AG08395 (cell line): ENCODE measurements at places on chromosomes 7 and 10.
A peak's percentile ranks its signal among the peaks of the same experiment; 100 is the strongest.

- no peak for DNase-seq
These were observed 49.1 kb upstream of the OSBPL3 start for GRCh38 chr7:25029075-25029474.

DNA sequence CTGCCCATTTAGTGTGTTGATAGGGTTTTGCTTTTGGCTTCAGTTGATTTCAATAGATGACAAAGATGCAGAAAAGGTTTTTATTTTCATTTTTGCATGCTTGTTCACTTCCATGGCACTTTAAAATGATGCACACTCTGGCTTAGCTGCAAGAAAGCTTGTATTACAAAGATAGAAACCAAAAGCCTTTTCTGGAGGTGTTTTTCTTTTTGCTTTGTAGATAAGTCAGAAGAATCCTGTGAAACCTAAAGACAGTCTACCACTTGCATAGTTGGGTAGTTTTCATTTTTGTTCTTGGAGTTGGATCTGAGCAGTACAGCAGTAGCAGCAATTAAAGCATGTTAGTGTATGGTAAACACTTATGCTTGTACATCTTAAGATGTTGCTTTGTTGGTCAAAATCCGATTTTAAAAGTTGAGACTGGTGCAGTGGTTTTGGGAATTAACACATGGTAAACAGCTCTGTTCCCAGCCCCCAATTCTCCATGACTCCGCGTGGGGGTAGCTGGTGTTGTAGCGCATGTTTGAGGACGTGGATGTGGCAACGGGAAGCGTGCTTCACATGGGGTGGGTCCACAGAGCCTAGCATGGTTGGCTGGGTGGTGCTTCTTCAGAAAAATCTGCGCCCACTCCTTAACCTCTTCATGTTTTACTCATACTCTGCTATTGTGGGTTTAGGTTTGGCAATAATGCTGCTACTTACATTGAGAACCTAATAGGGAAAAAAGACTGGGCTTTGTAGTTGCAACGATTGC, 19.8 kb downstream of the CCNY start:
- DNase-seq: peak; percentile 58

- no peak for DNase-seq
These were observed 497.2 kb downstream of the PLXNA4 start for GRCh38 chr7:132078891-132079735.

GRCh38 chr10:11204351-11204942, 186.8 kb downstream of the CELF2 start:
- DNase-seq: no peak
